ENCODE measurements at places on chromosomes 16 and 17. TPM values are rescaled to one million over a fixed set of nuclear protein-coding genes. Genes with fewer than 3 reads are reported as not detected.

The PITPNM3 gene
- polyA plus RNA-seq: 1.1 TPM

DNA sequence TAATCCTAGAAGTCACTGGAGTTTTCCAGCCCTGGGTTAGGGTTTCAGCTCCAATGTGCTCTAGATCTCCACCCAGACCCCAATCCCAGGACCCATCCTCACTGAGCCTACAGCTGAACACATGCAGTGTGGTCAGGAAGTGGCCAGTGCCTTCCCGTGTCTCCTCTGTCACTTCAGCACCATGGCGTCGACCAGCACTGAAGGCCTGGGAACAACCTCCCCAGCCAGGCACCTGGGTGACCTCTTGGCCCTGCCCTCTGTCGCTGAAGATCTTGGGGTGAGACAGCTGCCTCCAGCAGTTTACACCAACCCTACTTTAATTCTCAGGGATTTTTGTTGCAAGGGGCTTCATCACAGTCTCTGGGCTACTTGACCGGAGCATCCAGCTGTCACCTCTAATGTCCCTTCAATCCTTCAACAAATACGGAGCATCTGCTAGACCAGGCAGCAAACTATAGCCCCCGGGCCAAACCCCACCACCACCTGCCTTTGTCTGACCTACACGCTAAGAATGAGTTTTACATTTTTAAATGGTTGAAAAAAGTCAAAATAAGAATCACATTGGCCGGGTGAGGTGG lies 18.0 kb upstream of the GSG1L start:
- no peak for DNase-seq

GRCh38 chr17:11430751-11431150 lies 167.5 kb upstream of the DNAH9 start:
- no peak for DNase-seq

The CMTM1 gene
- polyA plus RNA-seq: 3.0 TPM

DNA sequence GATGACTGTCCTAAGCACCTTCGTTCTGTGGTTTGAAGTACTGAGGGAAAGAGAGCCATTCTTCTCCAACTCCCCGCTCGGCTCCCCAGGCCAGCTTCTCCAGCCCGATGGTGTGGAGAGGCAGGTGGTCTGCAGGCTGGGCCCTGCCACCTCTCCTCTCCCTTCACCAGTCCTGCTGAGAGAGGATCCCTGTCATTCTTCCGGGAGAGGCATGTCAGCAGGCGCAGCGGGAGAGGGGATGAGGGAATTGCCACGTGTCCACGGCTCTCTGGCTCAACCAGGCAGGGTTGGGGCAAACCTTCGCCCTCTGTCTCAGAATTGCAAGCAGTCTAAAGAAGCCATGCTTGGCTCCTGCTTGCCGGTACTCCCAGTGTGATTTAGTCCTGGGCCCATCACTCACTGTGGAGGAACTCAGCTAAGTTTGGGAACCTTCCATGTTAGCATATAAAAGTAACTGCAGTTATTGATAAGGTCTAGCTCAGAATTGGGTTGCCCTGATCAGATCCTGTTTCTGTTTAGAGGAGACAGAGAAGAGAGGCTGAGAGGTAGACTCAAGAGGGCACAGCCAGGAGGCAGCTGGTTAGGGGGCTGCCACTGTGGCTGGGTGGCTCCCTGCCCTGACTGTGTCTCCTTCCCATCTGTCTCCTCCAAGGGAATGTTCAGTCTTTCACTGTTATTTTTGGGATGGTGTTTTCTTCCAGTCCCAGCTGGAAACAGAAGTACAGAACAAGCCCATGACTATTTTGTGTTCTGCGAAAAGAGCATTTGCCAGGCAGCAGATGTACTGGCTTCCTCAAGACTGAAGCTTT lies 17.4 kb downstream of the HS3ST3B1 start:
- no peak for DNase-seq

GRCh38 chr16:27334838-27335237 lies 21.1 kb downstream of the IL4R start:
- DNase-seq: no peak

- no peak for DNase-seq
These were observed 26.1 kb downstream of the MEAK7 start for GRCh38 chr16:84478172-84478947.

GRCh38 chr16:79213214-79213613 lies 387.3 kb downstream of the MAF start:
- no peak for DNase-seq

The RNF112 gene
- 0.05 TPM for polyA plus RNA-seq

DNA sequence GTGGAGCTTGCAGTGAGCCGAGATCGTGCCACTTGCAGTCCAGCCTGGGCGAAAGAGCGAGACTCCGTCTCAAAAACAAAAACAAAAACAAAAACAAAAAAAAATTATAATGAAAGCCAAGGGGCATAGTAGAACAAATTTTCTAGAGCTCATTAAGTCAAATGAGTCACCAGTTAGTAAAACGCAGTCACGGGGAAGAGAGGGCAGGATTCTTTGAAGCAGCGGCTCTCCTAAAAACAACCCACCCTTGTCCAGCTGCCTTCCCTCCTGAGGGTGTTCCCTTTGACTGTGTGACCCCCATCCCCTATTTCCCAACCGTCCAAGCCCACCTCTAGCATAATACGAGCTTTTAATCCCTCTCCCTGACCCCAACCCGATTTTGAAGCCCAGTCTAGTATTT lies 44.1 kb upstream of the STH start:
- no peak for DNase-seq

DNA sequence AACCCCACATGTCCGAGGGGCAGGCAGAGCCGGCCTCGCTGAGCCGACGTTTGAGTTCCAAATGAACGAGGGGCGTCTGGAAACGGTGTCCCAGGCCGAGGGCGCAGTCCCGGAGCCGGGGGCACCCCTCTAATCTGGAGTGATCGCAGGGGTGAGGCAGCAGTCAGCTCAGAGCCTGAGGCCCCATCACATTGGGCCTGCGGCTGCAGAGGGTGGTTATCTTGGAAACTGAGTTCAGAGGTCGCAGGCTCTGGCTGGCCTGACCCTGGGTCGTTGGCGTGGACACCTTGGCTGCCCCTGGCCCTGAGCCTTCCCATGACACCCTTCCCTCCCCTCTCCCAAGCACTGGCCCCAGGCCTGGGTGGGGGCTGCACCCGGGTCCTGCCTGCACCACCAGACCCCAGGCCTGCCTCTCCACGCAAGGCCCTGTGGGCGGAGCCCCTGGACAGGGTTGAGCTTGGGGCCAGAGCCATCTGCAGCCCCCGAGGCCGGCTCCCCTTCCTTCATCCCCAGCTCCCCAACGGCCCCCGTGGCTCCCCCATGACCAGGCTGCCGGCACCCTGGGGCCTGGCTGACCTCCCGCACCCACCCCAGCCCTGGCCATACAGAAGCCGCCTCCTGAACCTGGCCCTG lies 45.6 kb downstream of the ZFPM1 start:
- DNase-seq: no peak

DNA sequence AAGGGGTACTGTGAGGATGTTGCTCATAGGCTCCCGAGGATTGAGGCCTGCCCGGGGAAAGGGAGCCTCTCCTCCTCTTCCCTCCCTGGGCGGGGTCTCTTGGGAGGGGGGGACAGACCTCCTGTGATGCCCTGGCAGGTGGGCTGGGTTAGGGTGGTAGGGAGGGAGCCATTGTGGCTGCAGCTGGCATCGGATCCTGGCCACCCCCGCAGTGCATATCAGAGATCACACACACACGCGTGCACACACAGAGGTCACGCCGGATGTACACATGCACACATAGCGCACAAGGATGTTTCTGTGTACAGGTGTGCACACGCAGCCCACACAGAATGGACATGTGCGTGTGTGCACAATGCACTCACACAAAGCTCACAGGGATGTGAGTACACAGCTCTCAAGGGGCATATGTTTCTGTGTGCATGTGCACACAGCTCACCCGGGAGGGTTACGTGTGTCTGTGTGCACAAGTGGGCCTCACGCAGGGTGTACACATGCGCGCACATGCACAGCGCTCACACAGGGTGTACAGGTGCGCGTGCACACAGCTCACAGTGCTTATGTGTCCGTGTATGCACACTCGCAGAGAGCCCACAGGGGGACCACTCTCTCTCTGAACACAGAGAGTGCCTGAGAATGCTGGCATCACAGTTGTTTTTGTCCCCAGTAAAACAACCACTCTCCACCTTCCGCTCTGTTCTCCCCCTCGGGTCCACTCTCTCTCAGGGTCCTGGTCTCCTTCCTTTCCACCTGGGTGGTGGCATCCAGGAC lies 2.4 kb downstream of the GJD3 start:
- DNase-seq: no peak

DNA sequence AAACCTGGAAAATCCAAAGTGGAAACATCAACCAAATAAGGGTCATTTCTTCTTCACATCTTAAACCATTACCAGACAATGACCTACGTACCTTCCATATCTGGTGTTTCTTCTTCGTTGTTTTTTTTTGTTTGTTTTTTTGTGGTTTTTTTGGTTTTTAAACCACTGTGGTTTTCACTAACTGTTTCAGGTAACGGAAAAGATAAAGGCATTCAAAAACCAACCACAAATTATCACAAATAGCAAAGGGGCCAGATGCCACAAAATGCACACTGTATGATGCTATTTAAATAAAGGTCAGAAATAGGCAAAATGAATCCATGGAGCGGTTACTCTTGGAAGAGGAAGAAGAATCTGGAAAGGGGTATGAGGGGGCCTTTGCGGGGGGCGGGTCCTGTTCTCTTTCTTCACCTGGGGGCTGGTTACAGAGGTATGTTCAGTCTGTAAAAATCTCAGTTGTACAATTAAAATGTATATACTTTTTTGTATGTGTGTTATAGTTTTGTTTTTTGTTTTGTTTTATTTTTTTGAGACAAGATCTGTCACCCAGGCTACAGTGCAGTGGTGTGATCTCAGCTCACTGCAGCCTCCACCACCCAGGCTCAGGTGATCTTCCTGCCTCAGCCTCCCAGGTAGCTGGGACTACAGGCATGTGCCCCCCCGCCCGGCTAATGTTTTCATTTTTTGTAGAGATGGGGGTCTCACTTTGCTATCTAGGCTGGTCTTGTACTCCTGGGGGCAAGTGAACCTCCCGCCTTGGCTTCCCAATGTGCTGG lies 29.6 kb downstream of the LITAF start:
- no peak for DNase-seq

DNA sequence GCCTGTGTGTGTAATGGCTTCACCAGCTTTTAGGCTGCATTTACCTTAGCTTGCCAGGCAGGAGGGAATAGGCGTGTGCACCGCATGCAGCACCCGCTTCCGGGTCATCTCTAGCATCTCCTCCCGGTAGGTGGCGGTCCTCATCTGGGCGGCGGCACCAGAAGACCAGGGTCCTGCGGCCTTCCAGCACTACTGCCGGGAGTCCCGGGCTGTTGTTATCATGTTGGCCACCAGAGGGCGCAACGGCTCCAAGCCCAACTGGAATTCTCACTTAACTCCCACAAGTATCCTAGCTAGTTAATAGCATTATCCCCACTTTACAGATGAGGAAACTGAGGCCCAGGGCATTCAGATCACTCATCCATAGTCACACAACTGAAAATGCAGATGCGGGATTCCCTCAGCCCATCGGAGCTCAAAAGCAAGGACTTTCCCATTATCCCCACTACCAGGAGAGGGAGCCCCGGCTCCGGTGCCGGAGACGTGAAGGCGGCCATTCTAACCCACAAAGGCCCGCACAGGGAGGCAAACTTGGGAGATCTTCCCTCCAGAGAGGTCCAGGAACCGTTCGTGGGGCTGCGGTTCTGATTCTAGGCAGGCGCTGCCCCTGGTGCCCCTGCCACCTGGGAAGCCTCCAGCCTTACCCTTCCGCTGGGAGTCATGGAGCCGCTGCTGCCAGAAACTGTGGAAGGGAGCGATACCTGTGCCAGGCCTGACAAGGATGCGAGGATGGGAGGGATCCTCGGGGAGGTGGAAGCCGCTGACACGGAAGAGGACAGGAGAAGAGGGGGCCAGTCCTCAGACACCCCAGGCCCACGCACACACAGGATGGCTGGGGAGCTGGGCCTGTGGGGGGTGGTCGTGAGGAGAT lies 23.9 kb downstream of the LGALS9 start:
- peak; percentile 66 for DNase-seq

DNA sequence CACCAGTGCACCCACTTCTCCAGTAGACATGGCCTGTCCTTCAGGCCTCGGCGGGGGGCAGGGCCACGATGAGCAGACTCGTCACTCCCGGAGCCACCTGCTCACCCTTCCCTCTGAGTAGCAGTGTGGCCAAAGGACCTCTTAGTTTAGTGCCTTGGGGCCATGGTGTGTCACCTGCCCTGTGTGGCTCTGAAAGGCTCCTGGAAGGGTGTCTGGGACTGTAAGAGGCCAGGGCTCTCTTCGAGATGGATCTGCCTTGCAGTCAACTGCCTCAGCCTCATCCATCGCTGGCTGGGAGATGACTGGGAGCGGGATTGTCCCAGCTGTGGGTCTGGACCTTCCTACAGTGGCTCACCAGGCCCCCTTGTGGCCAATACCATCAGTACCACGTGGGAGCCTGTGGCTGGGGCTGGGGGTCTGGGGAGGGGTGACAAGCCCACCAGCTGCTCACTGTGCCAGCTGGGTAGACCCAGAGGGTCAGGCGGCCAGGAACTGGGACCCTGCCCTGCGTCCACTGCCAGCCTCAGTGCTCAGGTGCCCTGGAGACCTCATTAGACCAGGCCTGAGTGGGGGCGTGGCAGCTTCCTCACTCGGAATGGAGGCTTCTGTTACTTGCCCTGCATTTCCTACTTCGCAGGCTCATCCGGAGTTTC lies 133.4 kb downstream of the OR1D5 start:
- peak; percentile 17 for DNase-seq

DNA sequence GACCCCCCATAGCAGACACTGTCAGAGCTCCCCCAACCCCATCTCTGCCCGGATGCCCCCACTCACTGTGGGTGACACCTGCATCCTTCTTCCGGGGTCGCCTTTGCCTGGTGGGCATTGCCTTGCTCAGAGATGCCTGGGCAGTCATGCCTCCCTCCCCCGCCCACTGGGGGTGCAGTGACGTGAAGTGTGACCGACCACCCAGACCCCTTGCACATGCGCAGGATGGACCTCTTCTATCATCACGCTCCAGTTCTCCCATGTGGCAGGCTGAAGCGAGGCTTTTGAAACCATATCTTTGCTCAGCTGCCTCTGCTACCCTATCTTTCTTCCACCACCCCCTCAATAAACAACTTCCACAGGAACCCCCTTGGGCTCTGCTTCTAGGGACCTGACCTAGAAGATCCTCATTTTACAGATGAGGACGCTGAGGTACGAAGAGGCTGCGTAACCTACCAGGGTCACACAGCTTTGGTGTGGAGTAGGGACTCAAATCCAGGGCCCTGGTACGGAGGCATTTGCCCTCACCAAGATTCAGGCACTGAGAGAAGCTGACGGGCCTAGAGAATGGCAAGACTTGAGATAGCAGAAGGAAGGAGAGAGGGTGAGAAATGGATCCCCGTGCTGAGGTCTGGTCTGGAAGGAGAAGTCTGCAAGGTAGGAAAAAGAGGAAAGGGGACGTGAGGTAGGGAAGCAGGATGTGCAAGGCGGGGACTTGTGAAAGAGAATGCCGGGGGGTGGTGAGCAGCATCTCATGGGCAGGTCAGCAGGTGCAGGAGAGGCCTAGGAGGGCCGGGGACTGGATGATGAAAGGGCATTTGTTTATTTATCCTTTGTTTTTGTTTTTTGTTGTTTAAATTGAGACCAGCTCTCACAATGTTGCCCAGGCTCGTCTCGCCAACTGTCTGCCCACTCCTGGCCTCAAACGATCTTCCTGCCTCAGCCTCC lies 14.4 kb downstream of the NLRC5 start:
- no peak for DNase-seq

- DNase-seq: peak; percentile 74
These were observed 40.5 kb downstream of the PSME3IP1 start for GRCh38 chr16:57145046-57146021.

Data from endothelial cell of umbilical vein (primary cell).